ENCODE measurements at places on chromosomes 11 and 22. TPM values are rescaled to one million over a fixed set of nuclear protein-coding genes. Genes with fewer than 3 reads are reported as not detected.

Gene OR8A1
- not detected for total RNA-seq

Gene ELFN2
- 1.5 TPM for total RNA-seq

Gene MSANTD4
- 15.5 TPM for total RNA-seq

Gene PARVG
- not detected for total RNA-seq

Gene TSGA10IP
- total RNA-seq, result not detected

Gene OR52I2
- not detected for total RNA-seq

Gene DEAF1
- total RNA-seq, result 57.0 TPM

Gene TBX10
- total RNA-seq, result not detected

Gene LGALS12
- total RNA-seq, result not detected

Gene ESRRA
- 59.7 TPM for total RNA-seq

Gene RAB36
- total RNA-seq, result 2.1 TPM

Gene PRR33
- not detected for total RNA-seq

Gene ARHGAP20
- total RNA-seq, result not detected

Gene HTR3B
- not detected for total RNA-seq

Gene DNAJB7
- not detected for total RNA-seq

Gene MISFA
- total RNA-seq, result 7.3 TPM

Gene IRAG1
- total RNA-seq, result not detected

Gene SCGB1C1
- not detected for total RNA-seq

Gene ACRV1
- not detected for total RNA-seq

Gene CLCF1
- total RNA-seq, result 7.5 TPM

Gene APOC3
- total RNA-seq, result not detected

Gene ANO3
- not detected for total RNA-seq

Gene NNMT
- total RNA-seq, result 52.7 TPM

Gene KCNJ5
- total RNA-seq, result not detected

Gene RASD2
- total RNA-seq, result 0.14 TPM

Gene GGT1
- total RNA-seq, result 63.8 TPM

Gene TCP11L1
- 9.6 TPM for total RNA-seq

Gene MICALL1
- 60.7 TPM for total RNA-seq

Gene OR10G6
- not detected for total RNA-seq

Gene MFRP
- not detected for total RNA-seq

Gene TMPRSS5
- total RNA-seq, result 9.6 TPM

Gene BAIAP2L2
- 68.2 TPM for total RNA-seq

Gene MS4A2
- not detected for total RNA-seq

Gene MYOD1
- not detected for total RNA-seq

Measured in Calu3 (cell line).